Pancreas (tissue), 10 donors: ENCODE measurements at places on chromosomes 2 and 18.

GRCh38 chr2:31247711-31248110 lies 13.8 kb downstream of the EHD3 start:
- no peak for DNase-seq

DNA sequence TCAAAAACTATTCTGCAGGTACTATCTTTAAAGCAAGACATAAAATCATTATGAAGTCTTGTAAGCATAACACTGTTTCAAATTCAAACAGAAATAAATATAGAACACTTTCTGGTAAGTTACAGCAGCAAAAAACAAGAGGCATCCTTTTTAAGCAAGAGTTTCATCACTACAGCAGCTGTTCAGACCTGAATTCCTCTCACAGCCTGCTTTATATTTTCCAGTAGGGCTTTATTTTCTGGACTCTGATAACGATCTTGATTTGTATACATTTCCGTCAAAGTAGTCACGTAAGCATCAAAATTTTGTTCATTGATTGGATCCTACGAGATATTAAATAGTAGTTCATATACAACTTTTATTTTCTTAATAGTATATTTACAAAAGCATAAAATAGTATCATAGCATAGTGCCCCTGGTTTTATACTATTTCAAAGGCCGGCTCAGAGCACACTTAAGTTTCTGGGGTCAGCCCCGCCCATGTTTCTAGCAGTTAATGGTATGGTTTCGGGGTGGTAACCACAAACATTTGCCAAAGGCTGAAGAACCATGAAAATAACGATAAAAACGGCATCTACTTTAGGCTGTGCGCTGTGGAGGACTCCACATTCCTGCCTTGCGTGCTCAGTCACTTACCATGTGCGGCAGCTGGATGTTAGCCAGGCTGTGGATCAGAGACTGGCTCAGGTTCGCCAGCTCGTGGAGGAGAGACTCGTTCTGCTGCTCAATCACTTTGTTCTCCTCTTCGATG lies 47.5 kb upstream of the PXDN start:
- no peak for DNase-seq

- DNase-seq, result no peak
Measured at GRCh38 chr2:4465671-4466070, 762.3 kb downstream of the DCDC2C start.

GRCh38 chr2:19990416-19990728 lies 467 bp upstream of the WDR35 start:
- no peak for DNase-seq
